ENCODE measurements at places on chromosomes 7 and 10. TPM values are rescaled to one million over a fixed set of nuclear protein-coding genes. Genes with fewer than 3 reads are reported as not detected.

PLOD3 gene
- total RNA-seq, result 38.1 TPM

TMEM139 gene
- not detected for total RNA-seq

TRUB1 gene
- total RNA-seq, result 40.1 TPM

C10orf67 gene
- total RNA-seq, result not detected

HILPDA gene
- 14.2 TPM for total RNA-seq

OPN1SW gene
- total RNA-seq, result not detected

DNA sequence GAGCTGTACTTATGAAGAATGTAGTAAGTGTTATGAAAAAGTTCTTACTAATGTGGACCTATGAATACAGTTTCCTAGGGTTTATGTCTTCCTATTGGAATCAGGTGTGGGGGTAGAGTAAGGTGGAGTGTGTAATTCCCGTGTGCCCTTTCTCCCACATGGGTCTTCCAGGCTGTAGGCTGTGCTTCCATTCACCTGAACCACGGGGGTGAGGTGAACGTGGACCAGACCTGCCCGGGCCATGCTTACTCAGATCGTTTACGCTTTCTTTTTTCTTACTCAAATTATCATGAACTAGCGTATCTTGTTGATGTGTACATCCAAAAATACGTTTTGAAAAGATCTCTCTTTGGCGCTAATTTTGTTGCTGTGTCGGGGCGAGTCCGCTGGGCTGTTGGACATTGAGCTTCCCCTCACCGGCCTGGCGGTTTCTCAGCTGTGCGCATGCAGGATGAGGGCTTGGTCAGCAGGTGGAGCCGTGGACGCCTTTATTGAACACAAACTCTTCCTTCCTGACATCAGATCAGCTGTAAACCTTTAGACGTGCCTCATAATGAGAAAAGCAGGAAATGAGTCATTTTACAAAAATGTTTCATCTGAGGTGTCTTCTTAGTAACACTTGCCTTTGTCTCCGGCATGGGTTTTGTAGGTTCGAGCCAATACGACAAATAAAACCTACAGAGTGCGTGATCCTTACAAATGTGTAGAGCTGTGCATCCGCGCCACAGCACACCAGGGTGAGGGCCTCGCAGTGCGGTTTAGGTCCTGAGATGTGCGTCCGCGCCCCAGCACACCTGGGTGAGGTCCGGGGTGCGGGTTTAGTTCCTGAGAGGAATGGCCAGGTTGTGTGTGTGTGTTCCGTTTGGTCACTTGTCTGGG, 53.8 kb downstream of the WDR37 start:
- peak; percentile 59 for DNase-seq

DNA sequence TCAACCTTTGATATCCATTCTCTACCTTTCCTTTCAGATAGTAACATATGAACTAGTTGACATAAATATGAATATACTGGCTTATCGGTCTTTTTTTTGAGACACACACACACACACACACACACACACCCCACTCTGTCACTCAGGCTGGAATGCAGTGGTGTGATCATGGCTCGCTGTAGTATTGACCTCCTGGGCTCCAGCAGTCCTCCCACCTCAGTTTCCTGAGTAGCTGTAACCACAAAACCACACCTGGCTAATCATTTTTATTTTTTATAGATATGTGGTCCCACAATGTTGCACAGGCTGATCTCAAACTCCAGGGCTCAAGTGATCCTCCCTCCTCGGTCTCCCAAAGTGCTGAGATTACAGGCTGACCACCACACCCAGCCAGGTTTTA, 14.2 kb upstream of the NT5C3A start:
- no peak for DNase-seq

DNA sequence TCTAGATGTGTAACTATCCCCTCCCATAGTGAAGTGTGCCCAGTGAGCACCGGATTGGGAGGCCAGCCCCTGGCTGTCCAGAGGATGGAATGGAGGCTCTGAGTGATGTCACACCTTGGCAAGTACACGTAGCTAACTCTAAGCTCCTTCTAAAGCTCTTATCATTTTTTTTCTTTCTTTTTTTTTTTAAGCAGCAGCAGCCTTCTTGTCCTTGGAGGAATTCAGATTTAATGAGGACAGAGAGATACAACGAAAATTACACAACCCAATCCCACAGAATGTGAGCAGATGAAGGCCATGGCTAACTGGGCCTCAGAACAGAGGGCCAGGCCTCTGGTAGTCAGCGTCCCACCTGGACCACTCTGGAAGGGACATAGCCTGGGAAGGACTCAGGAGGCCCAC, 11.3 kb downstream of the TNS3 start:
- no peak for DNase-seq

GRCh38 chr7:1296356-1296981, 63.8 kb downstream of the UNCX start:
- no peak for DNase-seq

- no peak for DNase-seq
Observed at GRCh38 chr10:90222939-90223338, 521.5 kb downstream of the KIF20B start.

DNA sequence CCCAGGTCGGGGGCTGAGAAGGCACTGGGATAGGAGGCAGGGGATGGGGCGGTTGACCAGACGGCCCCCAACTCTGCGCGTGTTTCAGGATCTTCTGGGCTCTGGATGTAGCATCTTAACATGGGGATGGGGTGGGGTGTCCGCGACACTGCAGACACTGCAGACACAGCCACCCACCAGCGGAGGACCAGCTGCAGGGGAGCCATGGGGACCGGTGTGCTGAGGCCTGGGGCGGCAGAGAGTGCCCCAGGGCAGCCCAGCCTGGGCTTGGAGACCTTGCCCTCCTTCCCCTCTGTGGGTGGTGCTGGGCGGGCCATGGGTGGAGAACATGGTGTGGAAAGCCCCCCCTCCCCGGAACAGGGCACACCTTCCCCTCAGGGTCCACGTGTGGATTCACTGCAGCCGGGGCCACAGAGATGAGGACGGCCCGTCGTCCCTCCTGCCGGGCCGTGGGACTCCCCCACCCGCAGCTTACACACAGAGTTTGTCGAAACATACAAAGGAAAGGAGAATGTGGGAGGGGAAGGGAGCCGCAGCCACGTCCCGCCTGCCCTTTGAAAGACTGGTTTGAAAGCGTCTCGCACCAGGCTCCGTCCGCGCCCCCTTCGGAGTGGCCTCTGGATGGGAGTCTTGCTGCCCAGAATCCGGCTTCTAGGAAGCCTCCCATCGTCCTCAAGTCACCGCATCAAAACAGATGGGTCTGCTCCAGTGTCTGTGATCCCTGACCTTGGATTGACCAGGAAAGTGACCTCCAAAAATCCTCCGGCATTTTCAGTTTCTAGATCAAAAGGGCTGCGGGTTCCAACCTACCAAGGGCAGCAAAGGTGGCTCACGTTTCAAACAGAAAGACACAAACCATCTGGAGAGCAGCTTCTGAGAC, 91.5 kb upstream of the TCERG1L start:
- no peak for DNase-seq

GRCh38 chr7:98569691-98570337, 47.3 kb upstream of the NPTX2 start:
- peak; percentile 35 for DNase-seq

DNA sequence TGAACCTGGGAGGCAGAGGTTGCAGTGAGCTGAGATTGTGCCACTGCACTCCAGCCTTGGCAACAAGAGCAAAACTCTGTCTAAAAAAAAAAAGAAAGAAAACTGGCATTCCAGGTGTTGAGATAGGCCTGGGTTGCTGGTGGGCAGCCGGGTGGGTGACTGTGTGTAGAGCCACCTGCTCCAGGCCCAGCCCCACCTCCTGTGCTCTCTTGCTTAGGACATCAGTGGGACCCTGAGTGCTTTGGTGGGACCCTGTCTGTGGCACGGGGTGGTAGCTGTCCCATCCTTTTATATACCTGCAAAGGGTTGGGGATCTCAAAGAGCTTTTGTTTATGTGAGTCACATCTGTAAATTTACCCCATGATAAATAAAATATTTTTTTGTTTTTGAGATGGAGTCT, 6.2 kb downstream of the PAOX start:
- no peak for DNase-seq

DNA sequence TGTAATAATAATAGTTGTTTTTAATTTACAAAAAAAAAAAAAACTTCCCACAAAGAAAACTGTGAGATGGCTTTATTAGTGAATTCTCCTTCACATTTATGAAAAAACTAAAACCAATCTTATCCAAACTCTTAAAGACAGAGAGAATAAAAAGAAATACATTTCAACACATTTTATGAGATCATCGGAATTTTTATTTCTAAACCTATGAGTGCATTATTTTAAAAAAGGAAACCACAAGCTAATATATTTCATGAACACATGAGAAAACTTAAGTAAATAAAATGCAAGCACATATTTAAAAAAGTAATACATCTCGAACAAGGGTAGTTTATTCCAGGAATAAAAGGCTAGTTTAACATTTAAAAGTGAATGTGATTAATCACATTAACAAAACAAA, 31.5 kb downstream of the C7orf25 start:
- no peak for DNase-seq

- DNase-seq, result no peak
Observed at GRCh38 chr7:29995652-29996051, 6.1 kb upstream of the SCRN1 start.

- peak; percentile 27 for DNase-seq
Observed at GRCh38 chr7:26853788-26854393, 10.5 kb downstream of the SKAP2 start.

GRCh38 chr10:49616421-49617101, 2.7 kb downstream of the CHAT start:
- DNase-seq, result no peak

DNA sequence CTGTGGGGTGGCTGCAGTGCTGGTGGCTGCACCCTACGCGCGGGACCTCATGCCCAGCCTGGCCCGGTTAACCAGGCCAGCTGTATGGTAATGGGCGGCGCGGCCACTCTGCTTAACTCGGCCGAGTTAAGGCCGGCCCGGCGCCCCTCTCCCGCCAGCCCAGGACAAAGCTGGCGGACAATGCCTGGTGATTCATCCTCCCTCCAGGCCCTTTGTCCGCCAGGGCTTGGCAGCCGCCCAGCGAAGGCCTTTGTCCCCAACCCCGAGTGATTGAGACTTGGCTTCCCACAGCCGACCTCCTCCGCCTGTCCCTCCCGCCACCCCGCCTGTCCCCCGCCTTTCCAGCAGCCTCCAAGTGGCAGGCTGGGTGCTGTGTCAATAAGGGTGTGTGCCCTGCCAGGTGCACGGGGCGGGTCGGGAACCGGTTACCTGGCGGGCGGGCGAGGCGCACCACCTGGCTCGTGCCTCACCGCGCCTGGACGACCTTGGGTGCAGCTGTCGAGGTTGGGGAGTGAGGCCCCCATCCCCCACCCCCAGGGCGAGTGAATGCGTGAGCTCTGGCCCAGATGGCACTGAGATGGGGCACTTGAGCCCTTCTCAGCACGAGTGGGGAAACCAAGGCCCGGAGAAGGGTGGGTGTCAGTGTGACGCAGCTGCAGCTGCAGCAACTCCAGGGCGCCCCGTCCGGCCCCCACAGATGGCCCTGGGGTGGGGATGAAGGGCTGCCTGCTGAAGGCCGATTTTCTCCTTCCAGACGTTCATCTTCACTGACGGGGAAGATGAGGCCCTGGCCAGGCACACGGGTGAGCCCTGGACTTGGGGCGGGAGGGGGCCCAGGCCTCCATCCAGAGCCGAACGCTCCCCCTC, 4.6 kb downstream of the LFNG start:
- DNase-seq, result peak; percentile 63

GRCh38 chr7:82179311-82179710, 264.3 kb downstream of the CACNA2D1 start:
- DNase-seq, result no peak
